ENCODE measurements at places on chromosomes 13 and 19.
A peak's percentile ranks its signal among the peaks of the same experiment; 100 is the strongest.

DNA sequence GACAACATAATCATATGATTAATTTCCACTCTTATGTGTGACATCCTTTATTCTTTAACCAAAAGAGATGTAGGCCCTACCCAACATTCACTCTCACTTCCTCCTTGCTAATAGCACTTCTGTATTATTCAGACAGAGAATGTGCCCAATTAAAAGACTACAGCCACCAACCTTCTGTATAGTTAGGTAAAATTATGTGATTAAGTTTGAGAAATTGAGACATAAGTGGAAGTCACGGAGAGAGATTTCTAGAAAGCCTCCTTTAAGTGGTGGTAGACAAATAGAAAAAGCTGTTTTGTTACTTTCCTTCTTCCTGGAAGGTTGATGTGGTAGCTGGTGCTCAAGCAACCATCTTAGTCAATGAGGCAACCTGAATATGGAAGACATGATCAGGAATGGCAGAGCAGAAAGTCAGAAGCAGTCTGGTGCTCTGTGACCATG is 14.8 kb downstream of the EPSTI1 start:
- no peak for DNase-seq

- no peak for DNase-seq
Observed at GRCh38 chr13:103031332-103031873, 34.8 kb downstream of the SLC10A2 start.

GRCh38 chr13:109794095-109794494 is 7.7 kb upstream of the IRS2 start:
- no peak for DNase-seq

DNA sequence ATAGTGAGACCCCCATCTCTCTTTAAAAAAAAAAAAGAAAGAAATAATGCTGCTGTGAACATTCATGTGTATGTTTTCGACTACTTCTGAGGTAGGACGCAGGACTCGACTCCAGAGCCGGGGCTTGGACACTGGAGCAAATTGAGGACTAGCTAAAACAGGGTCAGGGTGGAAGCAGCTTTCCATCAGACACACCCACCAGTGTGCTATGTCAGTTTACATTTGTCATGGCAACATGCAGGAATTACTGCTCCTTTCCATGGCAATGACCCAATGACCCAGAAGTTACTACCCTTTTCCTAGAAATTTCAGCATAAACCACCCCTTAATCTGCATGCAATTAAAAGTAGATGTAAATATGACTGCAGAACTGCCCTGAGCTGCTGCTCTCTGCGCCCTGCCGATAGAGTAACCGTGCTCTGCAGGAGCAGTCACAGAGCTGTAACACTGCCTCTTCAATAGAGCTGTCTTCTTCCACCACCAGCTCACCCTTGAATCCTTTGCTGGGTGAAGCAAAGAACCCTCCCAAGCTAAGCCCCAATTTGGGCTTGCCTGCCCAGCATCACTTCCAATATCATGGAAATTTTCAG is 61.6 kb upstream of the ZNF599 start:
- no peak for DNase-seq

DNA sequence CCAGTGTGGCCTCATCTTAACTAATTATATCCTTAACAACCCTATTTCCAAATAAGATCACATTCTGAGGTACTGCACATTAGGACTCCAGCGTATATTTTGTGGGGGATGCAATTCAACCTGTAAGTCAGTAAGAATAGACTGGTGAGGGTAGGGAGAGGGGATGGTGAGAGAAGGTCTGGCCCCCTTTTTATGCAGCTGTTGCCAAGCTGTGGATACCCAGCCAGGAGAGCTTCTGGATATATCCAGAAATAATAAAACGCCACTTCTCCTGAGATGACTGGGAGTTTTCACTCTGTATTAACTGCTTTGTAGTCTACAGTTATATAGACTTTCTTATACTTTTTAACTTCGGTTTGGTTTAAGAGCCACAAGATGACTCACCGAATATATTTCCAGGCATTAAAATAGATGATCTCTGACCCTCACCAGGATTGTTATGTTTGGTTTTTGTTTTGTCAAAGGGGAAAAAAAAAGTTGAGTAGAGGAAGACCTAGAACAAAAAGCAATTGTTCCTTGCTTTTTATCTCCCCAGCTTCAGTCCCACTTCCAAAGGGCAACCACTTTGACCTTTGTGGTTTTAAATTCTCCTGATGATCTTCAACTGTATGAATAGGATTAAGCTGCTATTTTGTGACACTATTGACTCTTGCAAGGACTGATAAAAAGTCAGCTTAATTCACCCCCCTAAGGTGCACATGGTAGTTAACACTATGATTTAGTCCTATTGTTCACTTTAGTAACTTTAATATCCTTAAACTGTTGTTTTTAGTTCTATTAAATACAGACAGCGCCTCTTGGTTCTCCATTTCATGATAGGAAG is 3.1 kb upstream of the NEK3 start:
- DNase-seq: no peak

GRCh38 chr13:76937281-76937820 is 11.0 kb upstream of the ACOD1 start:
- DNase-seq: no peak

DNA sequence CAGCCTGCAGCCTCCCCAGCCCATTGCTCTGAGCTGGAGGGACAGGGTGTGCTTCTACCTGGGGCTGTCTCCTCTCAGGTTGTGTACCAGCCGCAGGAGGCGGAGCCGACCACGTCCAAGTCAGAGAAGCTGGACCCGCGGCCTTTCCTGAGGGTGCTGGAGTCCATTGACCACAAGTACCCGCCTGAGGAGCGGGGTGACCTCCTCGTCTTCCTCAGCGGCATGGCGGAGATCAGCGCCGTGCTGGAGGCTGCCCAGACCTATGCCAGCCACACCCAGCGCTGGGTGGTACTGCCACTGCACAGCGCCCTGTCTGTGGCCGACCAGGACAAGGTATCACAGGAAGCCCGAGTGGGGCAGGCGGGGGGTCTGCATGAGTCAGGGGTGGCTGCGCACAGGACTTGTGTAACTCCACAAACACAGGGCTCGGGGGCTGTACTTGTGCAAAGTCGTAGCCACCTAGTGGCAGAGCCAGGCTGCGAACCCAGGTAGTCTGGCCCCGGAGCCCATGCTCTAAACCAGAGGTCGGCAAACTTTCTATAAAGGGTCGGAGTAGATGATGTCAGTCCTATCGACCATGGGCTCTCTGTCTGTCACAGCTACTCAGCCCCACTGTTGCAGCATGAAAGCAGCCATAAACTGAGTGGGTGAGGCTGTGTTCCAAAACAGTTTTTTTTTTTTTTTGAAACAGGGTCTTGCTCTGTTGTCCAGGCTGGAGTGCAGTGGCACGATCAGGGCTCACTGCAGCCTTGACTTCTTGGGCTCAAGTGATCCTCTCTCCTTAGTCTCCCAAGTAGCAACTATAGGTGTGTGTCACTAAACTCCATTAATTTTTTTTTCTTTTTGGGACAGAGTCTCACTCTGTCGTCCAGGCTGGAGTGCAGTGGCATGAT is 8.9 kb downstream of the DHX34 start:
- no peak for DNase-seq

GRCh38 chr13:95623141-95623540 is 21.4 kb downstream of the DZIP1 start:
- no peak for DNase-seq

DNA sequence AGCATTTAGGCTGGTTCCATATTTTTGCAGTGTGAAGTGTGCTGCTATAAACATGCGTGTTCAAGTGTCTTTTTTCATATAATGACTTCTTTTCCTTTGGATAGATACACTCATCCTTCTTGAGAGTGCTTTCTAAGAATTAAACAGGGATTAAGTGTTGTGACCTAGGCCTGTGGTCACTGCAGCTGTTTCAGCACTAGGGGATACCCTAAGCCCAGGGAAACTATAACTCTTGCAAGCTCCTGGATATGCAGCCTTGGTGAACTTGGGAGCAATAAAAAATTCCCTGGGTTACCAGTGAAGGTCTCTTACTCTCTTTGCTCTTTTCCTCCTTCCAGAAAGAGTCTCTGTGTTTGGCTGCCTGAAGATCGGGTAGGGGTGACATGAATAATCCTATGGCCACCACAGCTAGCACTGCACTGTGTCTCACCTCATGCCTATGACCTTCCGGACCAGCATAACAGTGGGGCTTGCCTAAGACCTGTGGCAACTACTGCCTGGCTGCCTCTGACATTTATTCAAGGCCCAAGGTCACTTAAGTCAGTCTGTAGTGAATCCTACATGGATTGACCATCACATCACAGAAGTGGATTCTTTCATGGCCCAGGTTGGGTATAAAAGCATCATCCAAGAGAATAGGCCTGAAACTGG is 799.7 kb downstream of the DACH1 start:
- DNase-seq: no peak

DNA sequence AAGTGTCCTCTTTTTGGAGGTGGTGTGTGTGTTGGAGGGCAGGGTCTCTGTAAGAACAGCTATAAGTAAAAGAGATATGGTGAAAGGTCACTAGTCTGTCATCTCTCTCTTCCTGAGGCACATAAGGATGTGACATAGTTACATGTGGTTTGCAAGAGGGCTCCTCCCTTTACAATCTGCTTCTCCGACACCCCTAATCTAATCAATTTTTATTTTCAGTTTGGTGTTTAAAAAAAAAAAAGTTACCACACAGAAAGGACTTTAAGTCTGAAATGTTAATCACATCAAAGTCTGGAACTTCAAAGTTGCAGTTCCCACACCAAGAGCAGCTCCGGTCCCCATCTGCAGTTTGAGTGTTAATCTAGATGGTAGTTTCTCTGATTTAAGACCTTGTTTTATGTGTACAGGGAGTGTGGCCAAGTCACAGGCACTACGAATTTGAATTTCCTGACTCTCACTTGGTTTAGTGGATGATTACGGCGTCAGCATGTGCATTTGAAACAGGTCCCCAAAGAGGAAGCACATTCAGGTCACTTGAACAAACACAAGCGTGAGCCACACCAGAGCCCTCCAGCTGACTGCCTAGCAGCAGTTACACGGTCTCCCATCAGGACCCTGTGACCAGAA is 53.1 kb downstream of the FOXO1 start:
- DNase-seq: peak; percentile 51

All from activated naive CD8-positive, alpha-beta T cell treated with anti-CD3 and anti-CD28 coated beads, Interleukin-2, amount 50 U/mL, for 24 hours (primary cell).